ENCODE measurements at places on chromosomes 7 and 10. TPM values are rescaled to one million over a fixed set of nuclear protein-coding genes. Genes with fewer than 3 reads are reported as not detected.

DNA sequence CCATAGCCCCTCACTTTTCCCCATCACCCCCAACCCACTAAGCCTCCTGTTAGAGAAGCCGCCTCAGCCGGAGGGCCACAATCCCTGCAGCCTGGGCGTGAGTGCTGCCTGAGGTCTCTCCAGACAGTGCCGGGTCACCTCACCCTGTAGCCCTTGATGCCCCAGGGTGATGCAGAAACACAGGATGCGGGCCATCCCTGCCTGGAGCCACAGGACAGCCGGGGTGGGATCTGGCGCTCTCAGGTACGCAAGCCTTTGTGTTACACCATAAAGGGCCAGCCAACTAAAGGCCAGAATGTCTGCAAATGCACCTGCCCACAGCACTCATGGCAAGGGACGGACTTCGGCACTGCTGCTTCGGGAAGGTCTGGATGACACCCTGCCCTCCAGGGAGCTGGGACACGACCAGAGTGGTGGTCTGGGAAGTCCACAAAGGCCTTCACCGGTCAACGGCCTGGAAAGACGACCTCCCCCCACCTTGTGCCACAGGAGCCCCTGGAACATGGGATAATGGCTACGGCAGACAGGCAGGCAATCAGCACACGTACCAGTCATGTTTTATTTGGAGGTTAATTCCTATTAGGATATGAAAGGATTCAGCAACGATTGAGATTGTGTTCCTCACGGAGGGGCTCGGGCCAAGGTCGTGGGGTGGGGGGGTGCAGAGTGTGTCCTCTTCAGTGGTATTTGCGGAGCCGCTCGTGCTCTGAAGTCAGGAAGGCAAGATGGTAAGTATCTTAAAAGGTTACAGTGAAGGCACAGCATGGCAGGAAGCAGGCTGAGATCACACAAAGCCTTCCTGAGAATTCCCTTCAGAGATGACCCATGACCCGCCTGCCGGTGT, 8.1 kb downstream of the ATP5MF start:
- H3K4me1 ChIP-seq = no peaks in the 10 kb centered on the region
- DNase-seq = no peak
- H3K27me3 ChIP-seq = no peaks in the 10 kb centered on the region
- peaks cover 87% of the 10 kb centered on the region for H3K36me3 ChIP-seq
- no peak overlapping the region for H3K4me3 ChIP-seq
- H3K27ac ChIP-seq = no peak overlapping the region

DNA sequence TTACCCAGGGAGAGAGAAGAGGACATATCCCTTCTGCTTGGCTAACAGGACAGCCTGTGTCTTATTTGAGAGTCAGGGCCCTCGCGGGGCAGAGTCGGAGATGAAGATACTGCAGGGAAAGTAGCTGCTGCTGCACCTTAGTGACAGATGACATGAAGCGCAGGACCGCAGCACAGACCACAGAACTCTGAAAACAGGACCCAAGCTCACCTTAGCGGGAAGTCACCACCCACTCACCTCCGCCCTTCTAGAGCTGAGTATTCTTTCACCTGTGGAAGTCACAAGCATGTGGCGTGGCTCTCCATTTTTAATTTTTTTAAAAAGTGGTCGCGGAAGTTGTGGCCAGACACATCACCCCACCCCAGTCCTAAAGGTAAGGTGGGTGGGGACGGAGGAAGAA, 191.4 kb downstream of the FAM107B start:
- no peak overlapping the region for H3K4me3 ChIP-seq
- H3K4me1 ChIP-seq = peaks cover 31% of the 10 kb centered on the region
- DNase-seq = no peak
- H3K27me3 ChIP-seq = no peaks in the 10 kb centered on the region
- H3K27ac ChIP-seq = no peak overlapping the region
- no peaks in the 10 kb centered on the region for H3K36me3 ChIP-seq

DNA sequence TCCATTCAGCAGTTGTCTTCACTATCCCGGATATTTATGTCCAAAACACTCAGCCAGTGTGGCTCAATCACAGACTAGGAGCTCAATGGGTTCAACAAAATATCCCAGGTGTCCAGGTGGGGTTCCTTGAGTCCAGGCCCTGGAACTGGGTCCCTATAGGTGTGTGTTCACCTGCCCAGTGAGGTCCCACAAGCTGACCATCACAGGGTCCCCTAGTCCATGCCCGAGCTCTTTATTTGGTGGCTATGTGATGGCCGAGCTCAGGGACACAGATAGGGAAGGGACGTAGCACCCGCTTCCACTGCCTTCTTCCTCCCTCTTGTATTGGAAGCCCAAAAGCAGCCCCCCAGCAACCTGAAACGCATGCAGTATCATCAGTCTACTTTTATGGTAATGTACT, 78.9 kb upstream of the DDC start:
- H3K27ac ChIP-seq = no peak overlapping the region
- H3K27me3 ChIP-seq = no peaks in the 10 kb centered on the region
- H3K36me3 ChIP-seq = no peaks in the 10 kb centered on the region
- no peak overlapping the region for H3K4me3 ChIP-seq

DNA sequence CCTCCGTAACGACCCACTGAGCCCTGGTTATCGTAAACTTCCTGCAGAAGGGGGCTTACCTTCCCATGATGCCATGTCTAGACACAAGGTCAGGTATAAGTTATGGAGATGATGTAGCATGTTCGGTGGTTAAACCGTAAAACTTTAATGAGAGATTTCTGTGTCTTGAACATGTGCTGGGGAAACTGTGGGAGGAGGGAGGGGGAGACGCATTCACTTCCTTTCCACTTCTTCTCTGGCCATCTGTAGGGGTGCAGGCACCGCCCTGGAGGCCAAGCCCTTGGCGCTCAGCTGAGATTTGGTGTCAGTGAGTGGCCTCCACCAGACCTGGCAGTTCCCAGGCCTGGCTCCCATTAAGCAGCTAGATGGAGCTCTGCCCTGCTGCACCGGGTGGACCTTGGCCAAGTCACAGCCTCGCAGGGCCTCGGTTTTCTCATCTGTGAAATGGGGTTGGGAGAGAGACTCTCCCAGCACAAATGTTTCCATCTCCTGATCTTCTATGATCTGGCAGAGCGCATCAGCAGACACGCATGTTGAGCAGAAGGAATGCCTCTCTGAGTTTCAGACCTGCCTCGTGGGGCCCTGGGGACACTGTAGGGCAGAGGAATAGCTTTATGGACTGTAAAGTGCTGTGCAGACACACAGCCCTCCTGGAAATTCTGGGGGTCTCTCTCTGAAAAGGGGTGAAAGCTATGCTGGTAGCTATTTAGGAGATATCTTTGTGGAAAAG, 106.0 kb downstream of the COL26A1 start:
- no peaks in the 10 kb centered on the region for H3K36me3 ChIP-seq
- no peaks in the 10 kb centered on the region for H3K27me3 ChIP-seq
- no peak for DNase-seq
- no peak overlapping the region for H3K27ac ChIP-seq
- H3K4me3 ChIP-seq = no peak overlapping the region

- DNase-seq = no peak
- no peaks in the 10 kb centered on the region for H3K36me3 ChIP-seq
- H3K4me1 ChIP-seq = no peaks in the 10 kb centered on the region
- H3K27me3 ChIP-seq = no peaks in the 10 kb centered on the region
- no peak overlapping the region for H3K4me3 ChIP-seq
These were observed 55.5 kb downstream of the TACR2 start for GRCh38 chr10:69361303-69361614.

- DNase-seq = no peak
- H3K4me3 ChIP-seq = no peak overlapping the region
- no peaks in the 10 kb centered on the region for H3K4me1 ChIP-seq
- H3K36me3 ChIP-seq = no peaks in the 10 kb centered on the region
These were observed 18.6 kb downstream of the PDE6C start for GRCh38 chr10:93630625-93631557.

DNA sequence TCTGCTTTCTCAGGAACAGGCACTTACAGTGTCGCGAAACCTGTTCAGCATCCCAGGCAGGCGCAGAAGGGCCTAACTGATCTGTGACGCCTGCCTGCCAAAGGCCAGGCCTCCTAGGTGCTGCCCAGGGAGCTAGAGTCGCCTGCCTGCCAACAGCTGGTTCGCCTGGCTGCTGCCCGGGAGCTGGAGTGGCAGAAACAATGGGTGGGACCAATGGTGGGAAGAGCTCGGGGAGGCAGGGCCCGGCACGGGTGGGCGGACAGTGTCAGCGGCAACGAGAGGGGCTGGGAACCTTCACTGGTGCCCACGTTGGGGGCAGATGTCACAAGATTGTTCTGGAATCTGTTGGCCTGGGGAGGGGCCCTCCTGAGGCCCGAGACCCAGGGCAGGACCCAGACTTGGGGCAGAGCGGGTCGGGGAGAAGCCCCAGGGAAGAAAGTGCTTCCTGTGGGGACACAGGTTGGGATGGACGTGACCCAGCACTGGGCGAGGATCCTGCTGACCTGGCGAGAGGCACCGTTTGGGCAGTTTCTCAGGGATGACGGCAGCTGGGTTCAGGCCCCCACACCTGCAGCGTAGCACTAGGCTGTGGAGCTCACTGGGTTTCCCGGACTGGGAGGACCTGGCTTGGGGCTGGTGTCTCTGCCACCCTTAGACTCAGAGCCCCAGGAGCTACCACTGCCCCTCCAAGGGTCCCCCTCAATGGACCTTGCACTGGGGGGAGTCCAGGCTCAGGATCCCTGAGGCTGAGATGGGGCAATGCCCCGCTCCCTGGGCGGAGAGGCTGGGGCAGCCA, 181.8 kb downstream of the ELFN1 start:
- H3K36me3 ChIP-seq = peaks cover 7% of the 10 kb centered on the region
- no peaks in the 10 kb centered on the region for H3K4me1 ChIP-seq
- no peaks in the 10 kb centered on the region for H3K27me3 ChIP-seq
- H3K27ac ChIP-seq = no peak overlapping the region
- H3K4me3 ChIP-seq = no peak overlapping the region

DNA sequence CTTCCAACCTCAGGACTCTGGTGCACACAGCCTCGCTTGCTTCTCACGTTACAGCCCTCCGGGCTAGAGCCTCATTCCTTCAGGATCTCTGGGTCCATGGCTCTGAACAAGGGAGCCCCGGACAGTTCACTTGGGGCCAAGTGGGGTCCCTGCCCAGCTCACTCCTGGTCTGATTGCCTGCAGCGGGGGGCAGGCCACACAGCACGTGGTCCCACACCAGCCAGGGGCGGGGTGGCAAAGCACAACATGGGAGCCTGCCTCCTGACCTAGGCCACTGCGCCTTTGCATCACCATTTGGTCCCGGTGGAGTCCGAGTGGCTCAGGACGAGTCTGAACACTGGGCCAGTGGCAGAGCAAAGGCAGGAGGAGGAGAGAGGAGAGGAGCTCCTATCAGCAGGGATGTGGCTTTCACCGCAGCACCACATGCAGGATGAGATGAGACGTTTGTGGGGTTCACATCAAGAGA, 13.4 kb upstream of the CRYGN start:
- H3K4me1 ChIP-seq = peaks cover 6% of the 10 kb centered on the region
- no peak for DNase-seq
- H3K4me3 ChIP-seq = no peak overlapping the region
- no peaks in the 10 kb centered on the region for H3K36me3 ChIP-seq
- no peak overlapping the region for H3K27ac ChIP-seq
- no peaks in the 10 kb centered on the region for H3K27me3 ChIP-seq

GRCh38 chr7:81641873-81642272, 128.0 kb downstream of the HGF start:
- DNase-seq = no peak
- H3K36me3 ChIP-seq = no peaks in the 10 kb centered on the region
- no peak overlapping the region for H3K27ac ChIP-seq
- H3K4me1 ChIP-seq = peaks cover 2% of the 10 kb centered on the region
- no peaks in the 10 kb centered on the region for H3K27me3 ChIP-seq

PRKAR2B gene
- total RNA-seq = 54.6 TPM

PPP1R17 gene
- not detected for total RNA-seq

SPDYE2B gene
- not detected for total RNA-seq

GDF2 gene
- total RNA-seq = not detected

CCDC3 gene
- 188 TPM for total RNA-seq

HOXA4 gene
- total RNA-seq = 4.4 TPM

FKBP6 gene
- not detected for total RNA-seq

TMEM213 gene
- total RNA-seq = not detected

BZW2 gene
- 69.3 TPM for total RNA-seq
